Fibroblast of skin of left quadriceps (primary cell): ENCODE measurements at places on chromosomes 16 and 17.

DNA sequence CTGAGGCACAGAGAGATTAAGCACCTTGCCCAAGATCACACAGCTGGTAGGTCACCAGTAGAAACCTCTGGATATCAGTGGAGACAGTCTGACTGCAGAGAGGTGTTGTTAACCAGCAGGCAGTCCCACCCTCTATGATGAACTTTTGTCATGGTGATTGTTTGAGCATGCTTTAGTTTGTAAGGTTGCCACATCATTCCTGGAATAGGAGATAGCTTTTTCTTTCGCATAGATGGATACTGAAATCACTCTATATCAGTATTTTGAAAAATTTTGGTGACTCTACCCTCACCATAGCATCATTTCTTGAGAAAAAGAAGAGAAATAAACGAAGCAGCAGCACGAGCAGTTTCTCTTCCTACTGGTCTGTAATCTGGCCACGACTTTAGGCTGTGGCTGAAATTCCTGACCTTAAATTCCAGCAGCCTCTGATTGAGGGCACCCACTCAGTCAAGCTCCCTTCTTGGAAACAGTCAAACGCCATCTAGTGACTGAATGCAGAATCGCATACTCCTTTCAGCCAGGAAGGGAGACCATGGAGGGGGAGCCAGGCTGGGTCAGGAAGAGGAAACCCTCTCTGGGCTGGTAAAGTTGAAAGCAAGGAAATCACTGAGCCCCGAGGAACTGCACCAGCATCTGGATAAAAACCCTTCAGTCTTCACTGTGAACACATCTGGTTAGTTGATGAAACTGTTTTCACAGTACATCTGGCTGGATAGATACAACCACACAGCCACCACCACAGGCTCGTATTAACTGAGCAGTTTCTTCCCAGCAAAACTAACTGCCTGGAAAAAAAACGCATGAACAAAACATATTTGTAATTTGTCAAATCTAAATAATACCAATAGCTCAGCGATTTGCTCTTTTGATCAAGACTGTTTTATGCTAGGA, 108.5 kb upstream of the XYLT1 start:
- DNase-seq, result peak; percentile 74

DNA sequence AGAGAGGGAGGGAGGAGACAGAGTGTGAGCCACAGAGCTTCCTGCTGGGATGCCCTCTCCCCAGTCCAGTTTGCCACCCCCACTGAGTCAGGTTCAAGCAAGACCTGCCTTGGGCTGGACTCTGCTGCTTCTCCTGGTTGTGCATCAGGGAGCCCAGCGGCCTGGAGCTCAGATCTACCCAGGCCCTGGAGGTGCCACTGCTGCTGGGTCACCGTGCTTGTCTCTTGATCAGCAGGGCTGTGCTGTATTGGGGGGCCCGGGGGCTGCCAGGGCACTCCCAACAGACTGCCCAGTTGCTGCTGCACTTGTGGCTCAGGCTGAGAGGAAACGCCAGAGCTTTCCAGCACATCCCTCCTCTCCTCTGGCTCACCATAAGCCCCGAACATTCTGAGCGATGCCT, 8.9 kb downstream of the TLE7 start:
- no peak for DNase-seq

- no peak for DNase-seq
These were observed 628.5 kb downstream of the MAF start for GRCh38 chr16:78972006-78972405.

GRCh38 chr17:19254651-19255050, 17.5 kb downstream of the EPN2 start:
- no peak for DNase-seq

DNA sequence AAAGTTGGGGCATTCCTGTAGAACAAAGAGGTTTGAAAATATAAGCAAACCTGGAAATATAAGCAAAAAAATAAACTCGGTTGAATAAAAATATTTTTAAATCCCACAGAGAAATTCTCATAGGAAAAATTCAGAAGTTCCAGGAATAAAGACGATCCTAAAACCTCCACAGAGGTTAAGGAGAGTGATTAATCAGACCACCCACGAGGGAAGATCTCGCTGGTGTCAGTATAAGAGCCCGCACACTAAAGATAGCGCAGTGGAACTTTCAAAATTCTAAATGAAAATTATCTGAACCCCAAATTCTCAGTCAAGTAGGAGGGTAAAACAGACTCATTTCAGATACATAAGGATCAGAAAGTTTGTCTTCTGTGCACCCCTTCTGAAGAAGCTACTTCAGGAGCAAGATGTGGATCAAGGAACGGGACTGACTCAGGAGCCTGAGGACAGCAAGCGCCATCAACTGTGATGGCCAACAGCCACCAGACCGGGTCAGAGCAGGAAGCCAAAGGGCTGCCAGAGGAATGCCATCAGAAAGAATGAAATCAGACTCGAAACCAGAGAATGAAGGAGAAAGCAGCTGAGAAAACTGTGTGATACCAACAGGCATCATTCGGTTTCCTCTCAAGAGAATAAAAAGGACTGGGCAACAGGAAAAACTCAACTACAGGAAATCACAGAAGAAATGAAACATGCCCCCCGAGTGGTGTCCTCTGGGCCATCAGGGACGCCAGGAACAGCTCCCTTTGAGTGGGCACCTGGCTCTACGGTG, 66.9 kb downstream of the CYTH1 start:
- no peak for DNase-seq

DNA sequence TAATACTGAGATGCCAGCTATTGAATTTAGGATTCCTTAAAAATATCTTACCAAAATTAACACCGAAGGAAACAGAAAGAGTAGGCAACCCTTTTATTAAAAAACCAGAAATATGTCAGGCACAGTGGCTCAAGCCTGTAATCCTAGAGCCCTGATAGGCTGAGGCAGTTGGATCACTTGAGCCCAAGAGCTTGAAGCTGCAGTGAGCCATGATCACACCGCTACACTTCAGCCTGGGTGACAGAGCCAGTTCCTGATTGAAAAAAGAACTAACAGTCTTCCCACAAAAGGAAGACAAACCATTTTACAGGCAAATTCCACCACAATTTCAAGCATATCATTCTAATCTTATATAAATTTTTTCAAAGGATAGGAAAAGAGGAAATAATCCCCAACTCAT, 15.6 kb downstream of the SLFN12 start:
- DNase-seq, result no peak

- no peak for DNase-seq
These were observed 244.6 kb upstream of the MAF start for GRCh38 chr16:79845033-79845733.

- no peak for DNase-seq
These were observed 20.4 kb upstream of the BEAN1 start for GRCh38 chr16:66406534-66407221.

DNA sequence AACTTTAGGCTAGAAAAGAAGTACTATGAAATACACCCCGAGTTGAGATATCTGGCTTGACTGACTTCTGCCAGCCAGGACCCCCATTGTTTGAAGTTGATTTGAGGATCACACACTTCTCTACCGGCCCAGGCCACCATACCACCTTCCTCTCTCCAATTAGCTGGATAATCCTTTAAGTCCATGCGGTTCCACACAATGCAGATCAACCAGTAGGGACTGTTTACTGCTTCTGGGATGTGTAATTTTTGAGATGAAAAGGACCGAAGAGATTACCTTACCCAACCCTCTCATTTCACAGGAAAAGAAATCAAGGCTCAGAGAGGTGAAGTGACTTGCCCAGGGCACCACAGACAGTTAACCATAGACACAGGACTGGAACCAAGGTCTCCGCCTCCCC, 20.5 kb downstream of the ERN1 start:
- DNase-seq, result no peak

- DNase-seq, result no peak
These were observed 742.8 kb upstream of the SOX9 start for GRCh38 chr17:71378036-71378435.

DNA sequence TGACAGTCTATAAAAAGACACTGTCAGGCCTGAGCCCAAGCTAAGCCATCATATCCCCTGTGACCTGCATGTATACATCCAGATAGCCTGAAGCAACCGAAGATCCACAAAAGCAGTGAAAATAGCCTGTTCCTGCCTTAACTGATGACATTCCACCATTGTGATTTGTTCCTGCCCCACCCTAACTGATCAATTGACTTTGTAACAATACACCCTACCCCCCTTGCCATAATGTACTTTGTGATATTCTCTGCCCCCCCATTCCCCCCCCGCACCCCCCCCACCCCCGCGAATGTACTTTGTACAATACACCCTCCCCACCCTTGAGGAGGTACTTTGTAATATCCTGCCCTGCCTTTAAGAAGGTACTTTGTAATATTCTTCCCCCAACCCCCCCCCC, 82.2 kb upstream of the MED13 start:
- DNase-seq, result no peak

DNA sequence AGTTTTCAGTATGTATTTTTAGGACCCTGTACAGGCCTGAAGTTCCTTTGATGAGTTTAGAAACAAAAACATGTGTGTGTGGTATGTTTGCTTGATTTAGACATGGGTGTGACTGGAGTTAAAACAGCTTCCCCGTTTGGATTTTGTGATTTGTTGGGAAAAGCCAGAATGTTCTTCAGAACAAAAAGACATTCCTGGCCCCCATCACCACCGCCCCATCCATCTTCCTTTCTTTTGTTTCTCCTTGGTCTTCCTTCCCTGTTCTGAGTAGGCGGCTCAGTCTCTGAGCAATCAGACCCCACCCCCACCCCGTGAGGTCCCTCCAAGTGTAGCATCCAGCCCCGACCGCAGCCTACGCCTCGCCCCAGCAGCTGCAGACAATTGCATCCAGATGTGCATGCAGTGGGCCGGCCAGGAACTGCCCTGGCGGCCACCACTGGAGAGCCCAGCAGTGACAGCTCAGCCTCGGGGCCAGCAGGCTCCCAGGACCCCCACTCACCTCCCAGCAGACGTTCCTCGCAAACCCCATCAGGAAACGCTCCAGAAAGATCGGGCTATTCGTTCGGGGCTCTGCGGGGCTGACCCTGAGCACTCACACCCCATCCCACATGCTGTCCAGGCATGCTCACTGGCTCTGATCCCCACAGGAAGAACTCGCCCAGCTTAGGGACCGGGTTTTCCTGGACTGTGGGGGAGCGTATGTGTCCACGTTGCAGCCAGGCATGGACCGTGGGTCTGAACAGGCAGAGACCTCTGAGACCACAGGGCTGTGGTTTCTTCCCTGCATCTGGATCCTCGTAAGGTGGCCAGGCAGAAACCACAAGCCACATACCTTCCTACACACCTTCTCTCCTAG, 99.8 kb upstream of the CDH5 start:
- peak; percentile 96 for DNase-seq

GRCh38 chr16:69465083-69465721, 40.8 kb downstream of the CYB5B start:
- DNase-seq, result no peak

- DNase-seq, result peak; percentile 89
These were observed 27.0 kb downstream of the CBFB start for GRCh38 chr16:67055712-67056487.

GRCh38 chr16:12613131-12613991, 190.3 kb downstream of the CPPED1 start:
- no peak for DNase-seq

GRCh38 chr16:77711179-77711578, 11.1 kb upstream of the NUDT7 start:
- DNase-seq, result no peak

- peak; percentile 19 for DNase-seq
These were observed 122.2 kb downstream of the CCDC182 start for GRCh38 chr17:57622683-57623433.

DNA sequence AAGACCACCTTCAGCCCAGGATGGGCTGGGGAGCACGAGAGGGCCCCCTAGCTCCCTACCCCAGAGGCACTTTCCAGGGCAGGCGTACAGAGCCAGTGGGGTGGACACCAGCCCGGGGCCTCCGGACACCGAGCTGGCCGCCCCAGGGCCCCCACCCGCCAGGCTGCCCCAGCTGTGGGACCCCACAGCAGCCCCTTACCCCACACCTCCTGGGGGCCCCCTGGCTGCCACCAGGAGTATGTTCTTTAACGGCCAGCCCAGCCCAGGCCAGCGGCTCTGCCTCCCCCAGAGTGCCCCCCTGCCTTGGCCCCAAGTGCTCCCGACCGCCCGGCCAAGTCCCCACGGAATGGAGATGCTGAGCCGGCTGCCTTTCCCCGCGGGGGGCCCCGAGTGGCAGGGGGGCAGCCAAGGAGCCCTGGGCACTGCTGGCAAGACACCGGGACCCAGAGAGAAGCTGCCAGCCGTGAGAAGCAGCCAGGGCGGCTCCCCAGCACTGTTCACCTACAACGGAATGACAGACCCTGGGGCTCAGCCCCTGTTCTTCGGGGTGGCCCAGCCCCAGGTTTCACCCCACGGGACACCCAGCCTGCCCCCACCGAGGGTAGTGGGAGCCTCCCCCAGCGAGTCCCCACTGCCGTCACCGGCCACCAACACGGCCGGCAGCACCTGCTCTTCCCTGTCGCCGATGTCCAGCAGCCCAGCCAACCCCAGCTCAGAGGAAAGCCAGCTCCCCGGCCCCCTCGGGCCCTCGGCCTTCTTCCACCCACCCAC, 24.3 kb upstream of the ZFPM1 start:
- no peak for DNase-seq

GRCh38 chr17:80269405-80269807, 8.8 kb downstream of the RNF213 start:
- DNase-seq, result no peak

DNA sequence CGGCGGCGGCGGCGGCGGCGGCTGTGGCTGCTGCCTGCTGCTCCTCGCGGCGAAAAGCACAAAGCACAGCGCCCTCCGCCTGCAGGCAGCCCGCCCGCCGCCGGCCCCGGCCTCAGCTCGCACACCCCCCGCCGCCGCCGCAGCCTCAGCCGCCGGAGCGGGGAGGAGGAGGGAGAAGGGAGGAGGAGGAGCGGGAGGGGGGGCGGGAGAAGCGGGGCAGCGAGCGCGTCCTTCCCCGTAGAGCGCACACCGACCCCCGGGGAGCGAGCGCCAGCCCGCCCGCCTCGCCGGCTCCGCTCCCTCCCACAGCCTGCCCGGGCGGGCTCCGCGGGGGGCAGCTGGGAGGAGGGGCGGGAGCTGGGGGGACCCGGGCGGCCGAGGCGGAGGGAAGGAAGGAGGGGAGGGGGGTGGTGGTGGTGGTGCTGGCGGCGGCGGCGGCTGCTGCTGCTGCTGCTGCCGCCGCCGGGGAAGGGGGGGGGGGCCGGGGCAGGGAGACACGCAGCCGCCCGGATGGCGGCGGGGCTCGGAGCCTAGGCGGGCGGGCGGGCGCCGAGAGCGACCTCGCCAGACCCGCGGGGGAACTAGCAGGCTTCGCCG, at the start of gene UBTF:
UBTF (minus strand) TSS at position 60 of the 597 bp plus-strand sequence. CDS start 1,446 bp downstream, outside the sequence.
- DNase-seq, result no peak
